ENCODE measurements at places on chromosomes 16 and 17. TPM values are rescaled to one million over a fixed set of nuclear protein-coding genes. Genes with fewer than 3 reads are reported as not detected.

Gene CD7
- 7.0 TPM for total RNA-seq

DNA sequence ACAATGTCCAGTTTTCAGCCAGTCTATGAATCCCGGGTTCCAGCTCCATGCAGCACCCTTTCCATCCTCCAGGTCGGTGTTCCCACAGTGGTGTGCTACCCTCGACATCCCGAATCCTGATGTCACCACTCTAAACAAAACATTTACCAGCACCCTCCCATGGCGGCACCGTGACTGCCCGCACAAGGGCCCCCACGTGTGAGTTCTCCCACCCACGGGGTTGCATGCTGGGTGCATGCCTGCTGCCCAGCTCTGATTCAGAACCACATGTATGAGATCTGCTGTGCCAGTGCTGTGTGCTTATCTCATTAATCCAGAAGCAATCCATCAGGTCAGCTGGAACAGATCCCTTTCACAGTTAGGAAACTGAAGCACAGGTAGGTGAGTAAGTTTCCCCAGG is 57.4 kb downstream of the C16orf78 start:
- no peak for DNase-seq

DNA sequence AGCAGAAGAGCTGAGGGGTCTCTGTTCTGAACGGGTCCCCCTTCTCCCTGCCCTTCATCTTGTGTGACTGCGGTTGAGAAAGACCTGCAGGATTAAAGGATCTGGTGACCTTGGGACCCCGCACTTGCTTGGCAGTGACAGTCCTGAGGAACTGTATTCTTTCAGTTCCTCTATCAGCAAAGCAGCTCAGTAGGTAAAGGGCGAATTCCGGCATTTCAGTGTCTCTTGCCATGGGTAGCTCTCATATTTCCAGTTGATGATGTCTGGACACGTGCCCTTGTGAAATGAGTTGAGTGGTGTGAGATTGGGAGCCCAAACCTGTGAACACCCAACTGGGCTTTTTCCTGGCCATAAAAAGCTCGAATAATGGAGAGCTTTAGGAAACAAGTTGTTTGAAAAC is 135.7 kb downstream of the PRKCA start:
- DNase-seq, result no peak

Gene KRT33A
- total RNA-seq, result not detected

DNA sequence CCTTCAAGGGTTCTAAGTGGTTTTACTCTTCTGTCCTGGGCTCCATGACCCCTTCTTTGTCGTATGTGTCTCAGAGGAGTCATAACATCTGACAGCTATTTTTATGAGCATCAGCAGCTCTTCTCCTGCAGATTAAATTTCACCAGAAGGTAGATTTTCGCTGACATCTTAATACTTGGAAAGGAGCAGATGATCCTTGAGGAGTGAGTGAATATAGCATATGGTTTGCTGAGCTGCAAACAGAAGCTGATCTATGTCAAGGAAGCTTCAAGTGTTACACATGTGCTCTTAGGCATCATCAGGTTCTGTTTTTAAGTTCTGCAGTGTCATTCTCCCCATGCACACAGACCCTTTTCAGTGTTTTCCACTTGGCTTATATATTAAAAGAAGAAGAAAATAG is 49.2 kb upstream of the MYH2 start:
- no peak for DNase-seq

Gene OTOP2
- not detected for total RNA-seq

DNA sequence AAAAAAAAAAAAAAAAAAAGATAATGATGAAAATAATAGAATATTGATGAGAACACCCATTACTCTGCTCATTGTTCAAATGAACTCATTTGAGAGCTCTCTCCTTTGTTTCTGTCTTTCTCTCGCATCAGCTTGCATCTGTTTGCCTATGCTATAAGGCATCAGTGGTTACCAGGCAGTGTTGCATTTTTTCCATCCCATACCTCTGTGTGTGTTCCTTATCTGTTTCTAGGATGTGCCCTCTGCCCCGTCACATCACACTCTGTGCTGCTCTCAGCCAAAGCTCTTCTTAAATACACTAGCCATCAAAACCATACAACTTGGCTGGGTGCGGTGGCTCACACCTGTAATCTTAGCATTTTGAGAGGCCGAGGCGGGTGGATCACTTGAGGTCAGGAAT is 568.2 kb downstream of the WWOX start:
- no peak for DNase-seq

DNA sequence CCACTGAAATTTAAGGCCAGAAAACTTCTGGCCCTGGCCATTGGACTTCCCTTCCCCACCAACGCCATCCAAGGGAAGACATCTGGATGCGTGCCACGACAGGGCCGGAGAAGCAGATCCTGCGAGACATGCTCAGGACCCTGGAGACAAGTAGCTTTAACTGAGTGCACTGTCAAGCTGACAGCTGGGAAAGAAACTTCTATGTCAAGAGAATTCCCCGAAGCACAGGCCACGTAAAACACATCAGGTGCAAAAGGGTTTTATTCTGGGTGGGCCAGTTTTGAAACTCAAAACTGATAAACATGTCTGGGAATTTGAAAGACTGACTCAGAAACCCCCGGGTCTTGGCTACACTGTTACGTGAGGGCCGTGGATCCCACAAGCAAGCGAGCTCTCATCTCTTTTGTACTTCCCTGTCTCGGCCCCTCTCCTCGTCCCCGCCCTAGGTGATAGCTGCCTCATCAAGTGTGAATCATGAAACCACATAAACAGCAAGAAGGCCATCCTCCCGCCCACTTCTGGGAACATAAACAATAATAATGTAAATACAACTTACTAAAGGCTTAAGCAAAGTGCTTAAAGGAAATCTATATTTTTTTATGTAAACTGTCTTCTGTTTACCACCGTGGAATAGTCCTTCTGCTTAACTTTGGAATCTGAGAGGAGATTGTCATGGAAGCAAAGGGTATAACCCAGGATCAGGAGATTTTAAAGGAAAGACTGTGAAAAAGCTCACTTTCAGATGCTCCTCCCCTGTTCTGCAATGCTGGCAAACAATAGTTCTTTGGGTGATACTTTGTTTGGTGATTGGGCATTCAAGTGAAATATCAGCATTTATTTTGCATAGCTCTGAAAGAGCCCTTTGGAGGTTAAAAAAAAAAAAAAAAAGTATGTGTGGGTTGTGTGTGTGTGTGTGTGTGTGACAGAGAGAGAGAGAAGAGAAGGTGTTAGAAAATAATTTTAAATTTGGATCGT is 406.0 kb upstream of the MAF start:
- peak; percentile 61 for DNase-seq

- DNase-seq, result no peak
Measured at GRCh38 chr17:69460963-69461922, 46.7 kb downstream of the MAP2K6 start.

GRCh38 chr17:21358682-21359482 is 17.3 kb upstream of the KCNJ12 start:
- no peak for DNase-seq

DNA sequence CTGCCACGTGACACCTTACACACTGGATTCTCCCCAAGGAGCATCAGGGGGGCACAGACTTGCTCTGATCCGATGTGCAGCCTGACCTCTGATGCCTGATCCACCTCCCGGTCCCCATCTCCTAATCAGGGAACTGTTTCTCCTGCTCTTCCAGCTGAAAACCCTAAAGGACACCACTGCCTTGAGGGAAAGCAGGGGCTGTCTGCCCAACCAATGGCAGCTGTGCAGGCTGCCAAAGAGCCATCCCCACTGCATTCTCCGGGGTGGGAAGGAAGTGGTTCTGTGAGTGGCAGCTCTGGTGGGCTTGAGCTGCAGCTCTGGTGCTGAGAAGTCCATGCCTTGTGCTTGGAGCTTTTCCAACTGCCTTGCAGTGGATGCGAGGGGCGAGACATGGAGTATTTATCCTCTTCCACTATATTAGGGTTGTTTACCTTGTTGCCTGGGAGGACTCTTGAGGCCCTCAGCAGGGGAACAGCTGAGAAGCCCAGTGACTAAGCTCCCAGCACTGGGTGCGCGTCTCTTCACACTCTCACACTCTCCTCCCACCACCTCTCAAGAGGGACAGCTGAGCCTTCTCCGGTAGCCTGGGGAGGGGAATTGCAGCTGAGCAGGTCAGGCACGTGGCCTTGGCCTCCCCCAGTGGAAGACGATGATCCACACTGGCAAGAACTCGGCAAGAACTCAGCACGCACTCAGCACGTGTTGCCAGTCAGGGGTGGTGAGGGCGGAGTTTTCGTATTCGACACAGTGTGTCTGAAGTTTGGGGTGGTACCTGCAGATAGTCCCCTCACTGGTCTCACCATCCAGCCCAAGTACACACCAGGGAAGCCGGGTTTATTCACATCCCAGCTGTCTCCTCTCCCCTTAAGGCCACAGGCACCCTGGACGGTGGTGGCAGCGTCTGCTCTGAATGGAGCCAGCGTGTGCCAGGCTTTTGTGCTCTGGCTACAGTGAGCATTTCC is 21.1 kb upstream of the SPATA32 start:
- peak; percentile 42 for DNase-seq

DNA sequence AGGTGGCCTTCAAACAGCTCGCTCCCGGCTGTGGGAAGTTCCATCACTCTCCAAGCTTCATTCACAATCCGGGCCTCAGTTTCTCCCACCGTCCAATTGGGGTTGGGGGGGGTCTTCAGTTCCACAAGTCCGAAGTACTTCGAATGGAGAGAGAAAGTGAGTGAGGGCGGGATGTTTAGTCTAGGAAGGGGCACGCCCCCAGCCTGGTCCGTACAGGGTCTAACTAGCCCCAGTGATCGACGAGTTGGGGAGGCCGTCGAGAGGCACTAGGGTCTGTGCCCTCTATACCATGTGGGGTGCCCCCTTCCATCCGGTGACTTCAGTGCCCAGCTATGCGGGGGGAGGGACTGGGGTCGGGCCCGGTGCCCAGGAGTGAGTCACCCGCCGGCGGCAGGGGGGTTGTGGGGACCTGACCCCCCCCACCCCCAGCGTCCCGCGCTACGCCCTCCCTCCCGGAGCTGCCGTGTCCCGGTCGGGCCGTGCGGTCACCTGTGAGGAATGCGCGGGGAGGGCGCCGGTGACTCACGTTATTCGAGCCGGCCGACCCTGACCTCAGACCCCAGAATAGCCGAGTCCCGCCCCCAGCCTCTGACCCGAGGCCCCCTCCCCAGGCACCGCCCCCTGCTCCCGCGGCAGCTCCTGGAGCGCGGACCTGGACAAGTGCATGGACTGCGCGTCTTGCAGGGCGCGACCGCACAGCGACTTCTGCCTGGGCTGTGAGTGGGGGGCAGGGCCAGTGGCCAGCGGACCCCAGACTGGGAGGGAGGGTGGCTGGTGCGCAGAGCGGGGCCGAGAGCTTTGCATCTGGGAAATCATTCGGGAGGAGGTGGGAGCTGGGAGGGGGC is 658 bp downstream of the TNFRSF12A start:
- peak; percentile 61 for DNase-seq

Gene TBX2
- total RNA-seq, result 106 TPM

Gene CRYBA1
- total RNA-seq, result not detected

- DNase-seq, result no peak
Measured at GRCh38 chr16:49709057-49709456, 146.9 kb downstream of the ZNF423 start.
